ENCODE measurements at places on chromosomes 3 and 15.

GRCh38 chr3:78647726-78648125 is 1120.1 kb downstream of the ROBO1 start:
- DNase-seq = no peak

- DNase-seq = no peak
These were observed 58.9 kb downstream of the GTF2E1 start for GRCh38 chr3:120801484-120801883.

- no peak for DNase-seq
These were observed 139.4 kb upstream of the PFN2 start for GRCh38 chr3:150110097-150110496.

DNA sequence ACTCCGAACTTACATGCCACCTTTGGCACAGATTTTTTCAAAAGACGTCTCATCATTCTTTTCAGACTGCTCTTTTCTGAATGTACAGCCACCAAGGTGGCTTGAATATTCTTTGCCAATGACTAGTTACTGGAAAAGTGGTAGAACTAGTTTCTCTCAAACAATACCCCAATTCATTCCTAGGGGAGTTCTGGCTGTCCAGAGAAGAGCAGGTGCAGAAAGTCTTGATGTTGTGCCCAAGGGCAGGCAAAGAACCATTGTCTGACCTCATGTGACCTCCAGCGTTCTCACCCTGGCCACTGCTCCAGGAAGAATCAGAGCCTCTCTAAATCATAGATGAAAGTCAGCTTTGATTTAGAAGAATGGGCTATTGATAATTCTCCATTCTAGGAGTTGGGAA is 5.5 kb downstream of the LMOD3 start:
- no peak for DNase-seq

DNA sequence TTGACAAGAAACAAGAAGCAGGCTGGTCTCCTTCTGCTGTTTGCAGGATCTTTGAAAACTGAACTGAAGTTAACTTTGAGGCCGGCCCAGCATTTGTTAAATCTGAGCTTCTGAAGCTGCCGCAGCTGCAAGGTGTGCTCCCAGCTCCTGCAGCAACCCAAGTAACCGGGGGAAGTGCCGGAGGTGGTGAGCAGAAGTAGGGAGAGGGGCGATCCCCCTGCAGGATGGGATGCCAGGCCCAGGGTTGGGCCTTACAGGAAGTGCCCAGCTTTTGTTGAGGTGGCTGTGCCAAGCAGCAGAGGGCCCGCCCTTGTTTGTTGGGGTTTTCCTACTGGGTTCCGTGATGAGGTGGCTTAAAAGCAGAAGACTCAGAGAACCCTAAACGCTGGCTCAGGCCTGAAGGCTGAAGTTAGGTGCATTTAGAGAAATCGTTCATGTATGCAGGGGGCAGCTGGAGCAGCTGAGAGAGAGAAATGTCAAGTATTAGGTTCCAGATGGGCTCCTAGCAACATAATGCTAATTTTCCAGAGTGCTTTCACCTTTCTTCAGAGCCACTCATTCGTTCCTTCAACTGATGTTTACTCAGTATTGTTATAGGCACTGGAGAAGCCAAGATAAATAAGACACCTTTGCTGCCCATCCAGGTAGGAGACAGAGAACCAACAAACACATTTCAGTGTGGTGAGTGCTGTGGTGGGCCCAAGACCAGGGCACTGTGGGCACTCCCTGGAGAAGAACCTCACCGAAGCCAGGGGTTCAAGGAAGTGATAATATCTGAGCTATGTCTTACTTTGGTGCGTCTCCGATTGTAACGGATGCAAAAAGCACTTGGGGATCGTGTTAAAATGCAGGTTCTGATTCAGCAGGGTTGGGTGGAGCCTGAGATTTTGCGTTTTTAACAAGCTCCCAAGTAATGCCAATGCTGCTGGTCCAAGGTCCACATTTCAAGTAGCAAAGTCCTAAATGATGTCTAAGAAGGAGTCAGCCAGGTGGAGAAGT is 42.2 kb upstream of the PLCL2 start:
- no peak for DNase-seq

DNA sequence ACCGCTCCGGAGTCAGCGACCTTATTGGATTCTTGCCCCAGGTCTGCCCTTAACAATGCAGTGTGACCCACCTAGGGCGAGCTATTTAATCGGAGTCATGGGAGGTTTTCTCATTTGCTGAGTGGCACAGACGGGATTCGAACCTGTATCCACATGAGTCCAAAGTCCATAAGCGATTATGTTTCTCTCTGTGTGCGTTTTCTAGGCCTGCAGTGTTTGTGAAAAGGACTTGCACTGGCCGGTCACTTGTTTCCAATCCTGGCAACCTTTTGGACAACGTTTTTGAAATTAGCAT is 691 bp upstream of the HDGFL3 start:
- no peak for DNase-seq

DNA sequence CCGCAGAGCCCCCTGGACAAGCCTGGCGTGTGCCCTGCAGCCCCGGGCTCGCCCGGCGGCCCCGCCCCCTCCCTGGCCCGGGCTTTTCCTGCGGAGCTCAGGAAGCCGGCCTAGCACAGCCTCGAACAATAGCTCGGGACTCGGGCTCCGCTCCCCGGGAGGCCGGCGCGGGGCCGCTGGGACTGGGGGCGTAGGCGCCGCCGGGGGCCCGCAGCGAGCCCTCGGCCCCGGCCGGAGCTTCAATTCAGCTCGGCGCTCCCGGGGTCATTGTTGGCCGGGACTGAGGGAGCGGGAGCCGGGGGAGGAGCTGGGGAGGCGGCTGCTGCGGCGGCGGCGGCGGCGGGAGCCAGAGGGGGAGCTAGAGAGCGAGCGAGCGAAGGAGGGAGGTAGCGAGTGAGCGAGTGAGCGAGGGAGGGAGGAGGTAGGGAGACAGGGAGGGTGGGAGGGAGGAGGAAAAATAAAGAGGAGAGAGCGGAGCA is 41.0 kb upstream of the ROPN1 start:
- DNase-seq = peak; percentile 17

- no peak for DNase-seq
These were observed 3.7 kb downstream of the ACVR2B start for GRCh38 chr3:38457111-38458003.

DNA sequence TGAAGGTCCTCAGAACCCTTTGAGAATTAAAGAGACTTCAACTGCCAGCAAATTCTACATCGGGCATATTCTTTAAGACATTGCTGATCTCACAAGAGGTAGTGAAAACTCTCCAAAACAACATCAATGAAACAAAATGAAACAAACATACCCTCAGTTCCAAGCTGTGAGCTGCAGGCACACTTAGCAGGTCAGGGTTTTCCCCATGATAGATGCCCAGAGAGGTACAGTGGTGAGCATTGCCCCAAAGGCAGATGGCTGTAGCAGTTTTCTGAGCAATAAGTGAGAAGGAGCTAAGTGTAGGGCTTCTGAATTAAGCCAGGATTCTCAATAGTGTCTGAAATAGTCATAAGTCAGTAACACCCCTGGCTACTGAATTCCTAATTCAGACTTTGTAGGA is 96.1 kb upstream of the TSEN2 start:
- DNase-seq = no peak

- DNase-seq = no peak
These were observed 27.1 kb downstream of the HEG1 start for GRCh38 chr3:125028657-125029056.

DNA sequence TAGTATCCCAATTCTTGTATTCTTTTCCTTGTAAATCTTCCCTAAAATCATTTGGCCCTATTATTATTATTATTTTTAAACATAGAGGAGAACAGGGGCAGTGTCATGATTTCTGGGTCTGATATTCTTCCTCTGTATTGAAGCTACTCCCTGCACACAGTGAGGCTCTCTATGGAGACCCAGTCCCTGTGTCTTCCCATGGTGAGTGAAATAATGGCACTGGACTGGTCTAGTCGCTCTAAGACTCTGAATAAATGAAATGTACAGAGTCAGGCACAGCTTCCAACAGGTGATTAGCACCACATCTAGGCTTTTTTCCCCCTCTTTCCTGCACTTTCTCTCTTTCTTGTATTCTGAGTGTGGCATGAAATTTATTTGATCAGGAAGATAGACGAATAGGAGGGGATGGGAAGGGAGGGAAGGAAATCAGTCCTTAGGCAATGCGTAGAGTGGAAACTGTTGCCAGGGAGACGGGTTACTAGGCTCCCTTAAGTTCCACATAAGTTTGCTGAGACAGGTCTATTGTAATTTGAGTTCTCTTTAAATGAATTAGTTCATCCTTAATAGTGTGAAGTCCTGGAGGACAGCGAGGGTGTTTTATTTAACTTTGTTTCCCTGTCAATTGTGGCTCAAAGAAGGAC is 49.0 kb upstream of the NDN start:
- no peak for DNase-seq

GRCh38 chr3:123188058-123188457 is 13.7 kb upstream of the SEC22A start:
- DNase-seq = no peak

DNA sequence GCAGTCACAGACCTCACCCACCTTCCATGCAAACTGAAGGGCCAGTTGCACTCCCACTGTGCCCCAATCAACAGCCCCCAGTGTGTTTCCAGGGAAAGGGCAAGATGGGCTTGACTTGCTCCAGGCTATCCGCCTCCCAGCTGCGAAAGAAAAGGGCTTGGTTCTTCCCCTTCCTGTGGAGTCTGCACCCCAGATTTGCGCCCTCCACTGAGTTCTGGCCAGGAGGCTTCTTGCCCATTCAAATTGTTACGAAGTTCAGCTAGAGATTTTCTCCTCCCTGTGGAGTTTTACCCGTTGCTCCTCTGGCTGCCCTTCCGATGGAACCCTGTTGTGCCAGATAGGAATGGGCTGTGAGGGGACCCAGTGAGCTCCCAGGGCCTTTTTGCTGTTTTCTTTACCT is 1096.9 kb upstream of the ALCAM start:
- no peak for DNase-seq

- DNase-seq = no peak
These were observed 667 bp upstream of the ACOX2 start for GRCh38 chr3:58537412-58538301.

- peak; percentile 78 for DNase-seq
These were observed 21.2 kb downstream of the PRKAR2A start for GRCh38 chr3:48826451-48826850.

GRCh38 chr15:51114437-51115119 is 19.9 kb upstream of the TNFAIP8L3 start:
- no peak for DNase-seq

GRCh38 chr3:190070622-190071347 is 49.9 kb downstream of the P3H2 start:
- no peak for DNase-seq

- no peak for DNase-seq
These were observed 63.6 kb downstream of the LINGO1 start for GRCh38 chr15:77568973-77569728.

GRCh38 chr3:31343075-31343474 is 189.7 kb upstream of the STT3B start:
- DNase-seq = no peak

DNA sequence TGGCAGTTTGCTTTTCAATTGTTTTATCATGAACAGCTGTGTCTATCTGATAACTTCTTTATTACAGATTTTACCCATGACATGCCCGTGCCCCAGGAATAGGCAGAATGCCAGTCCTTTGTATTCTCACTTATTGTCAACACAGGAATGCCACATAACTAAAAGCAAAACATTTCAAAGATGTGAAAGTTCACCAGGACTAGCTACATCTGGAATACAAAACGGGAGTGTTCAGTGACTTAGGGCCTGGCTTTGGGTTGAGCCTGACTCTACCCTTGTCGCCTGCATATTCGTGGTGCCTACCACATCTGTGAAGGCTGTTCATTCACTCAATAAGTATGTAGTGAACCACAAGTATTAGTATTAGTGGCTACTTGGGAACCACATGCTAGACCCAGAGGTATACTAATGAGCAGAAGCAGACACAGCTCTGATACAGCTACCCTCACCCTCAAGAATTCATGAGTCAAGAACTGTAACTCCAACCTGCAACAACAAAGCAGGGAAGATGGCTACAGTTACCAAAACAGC is 2.9 kb downstream of the TNFSF10 start:
- peak; percentile 24 for DNase-seq

- no peak for DNase-seq
These were observed 84.8 kb upstream of the FOXB1 start for GRCh38 chr15:59918994-59919951.

- no peak for DNase-seq
These were observed 330.8 kb upstream of the AGTR1 start for GRCh38 chr3:148366743-148367410.

- no peak for DNase-seq
These were observed 165.8 kb upstream of the KCNMB2 start for GRCh38 chr3:178370387-178370786.

- DNase-seq = no peak
These were observed 25.6 kb downstream of the KNG1 start for GRCh38 chr3:186742618-186743380.

- no peak for DNase-seq
These were observed 34.1 kb downstream of the ZNF710 start for GRCh38 chr15:90035095-90035839.

All from AG04449 (cell line).